ENCODE measurements at places on chromosomes 12 and 14. TPM values are rescaled to one million over a fixed set of nuclear protein-coding genes. Genes with fewer than 3 reads are reported as not detected.

GRCh38 chr14:104512061-104512460, 67.5 kb upstream of the C14orf180 start:
- DNase-seq: no peak

- no peak for DNase-seq
Observed at GRCh38 chr12:46663318-46663717, 162.5 kb downstream of the SLC38A4 start.

DNA sequence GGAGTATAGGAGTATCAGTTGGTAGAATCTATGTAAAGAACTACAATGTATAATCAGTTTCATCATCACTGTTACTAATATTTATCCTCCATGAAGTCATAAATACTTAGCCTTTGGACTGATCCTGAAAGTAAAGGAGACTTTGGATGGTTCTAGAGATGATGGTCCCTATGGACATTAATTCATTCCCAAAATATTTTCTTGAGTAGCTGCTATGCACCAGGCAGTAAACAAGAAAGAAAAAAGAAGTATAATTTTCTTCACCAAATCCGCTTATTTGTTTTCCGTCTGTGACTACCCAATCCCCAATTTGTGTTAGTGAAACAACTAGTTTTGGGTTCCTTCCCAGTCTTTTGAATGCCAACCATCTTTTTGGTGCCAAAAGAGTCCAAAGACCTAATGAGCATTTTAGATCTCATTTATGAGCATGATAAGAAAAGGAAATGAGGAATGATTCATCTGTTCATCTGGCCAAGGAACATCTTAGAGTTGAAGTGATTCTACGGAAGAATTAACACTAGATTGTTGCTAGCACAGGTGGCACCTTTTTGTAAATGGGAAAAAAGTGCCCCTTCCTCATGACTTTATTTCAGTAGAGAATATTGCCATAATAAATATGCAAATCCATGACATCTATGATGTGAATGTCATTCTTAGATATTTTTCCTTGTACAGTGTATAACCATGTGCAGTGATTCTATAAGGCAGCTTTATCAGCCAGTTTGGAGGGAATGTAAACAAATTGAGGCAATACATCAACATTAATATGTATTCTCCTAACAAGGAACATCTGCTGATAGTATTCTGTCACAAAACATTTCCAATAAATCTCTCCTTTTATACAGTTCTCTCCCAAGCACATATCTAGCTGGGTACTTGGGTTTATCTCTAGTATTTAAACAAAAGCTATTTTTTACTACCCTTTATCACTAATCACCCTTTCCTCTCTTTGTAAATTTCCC, 85.1 kb upstream of the CCDC91 start:
- no peak for DNase-seq

GRCh38 chr12:111275308-111275707, 93.6 kb downstream of the PHETA1 start:
- no peak for DNase-seq

DNA sequence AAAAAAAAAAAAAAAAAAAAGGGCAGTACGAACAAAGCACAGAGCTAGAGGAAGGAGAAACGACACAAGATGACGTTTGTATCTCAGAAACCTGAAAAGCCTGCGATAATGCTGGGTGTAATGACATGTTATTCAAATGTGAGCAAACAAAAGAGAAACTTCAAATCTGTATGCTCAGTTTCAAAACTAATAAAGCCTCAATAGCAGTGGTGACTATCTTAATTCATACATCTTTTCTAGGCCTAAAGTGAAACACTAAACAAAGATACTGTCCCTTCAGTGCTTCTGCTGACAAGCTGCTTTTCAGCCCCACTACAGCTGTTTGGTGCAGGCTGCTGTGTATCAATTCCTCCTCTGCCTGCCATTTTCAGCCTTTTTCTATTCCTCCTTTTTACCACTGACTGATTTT, 15.8 kb downstream of the ITPR2 start:
- no peak for DNase-seq

DNA sequence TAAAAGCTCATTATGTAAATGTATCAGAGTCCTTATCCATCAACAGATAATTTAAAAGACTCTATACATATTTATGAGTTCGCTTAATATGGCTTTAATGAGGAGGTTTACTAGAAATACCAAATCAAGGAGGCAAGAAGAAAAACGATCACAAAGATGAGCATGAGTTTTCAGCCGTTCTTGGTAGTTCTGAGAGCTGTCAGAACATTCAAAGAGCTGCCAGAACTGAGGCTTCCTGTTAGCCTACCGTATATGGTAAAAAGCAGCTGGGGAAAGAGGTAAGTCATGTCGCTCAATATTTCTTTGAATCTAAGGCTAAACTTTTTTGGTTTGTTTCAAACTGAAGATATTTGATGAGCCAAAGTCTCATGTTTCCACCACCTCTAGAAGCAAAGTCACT, 115.3 kb upstream of the PLXNC1 start:
- DNase-seq: no peak

GRCh38 chr14:92241966-92242595, 80.9 kb upstream of the SLC24A4 start:
- DNase-seq: no peak

DNA sequence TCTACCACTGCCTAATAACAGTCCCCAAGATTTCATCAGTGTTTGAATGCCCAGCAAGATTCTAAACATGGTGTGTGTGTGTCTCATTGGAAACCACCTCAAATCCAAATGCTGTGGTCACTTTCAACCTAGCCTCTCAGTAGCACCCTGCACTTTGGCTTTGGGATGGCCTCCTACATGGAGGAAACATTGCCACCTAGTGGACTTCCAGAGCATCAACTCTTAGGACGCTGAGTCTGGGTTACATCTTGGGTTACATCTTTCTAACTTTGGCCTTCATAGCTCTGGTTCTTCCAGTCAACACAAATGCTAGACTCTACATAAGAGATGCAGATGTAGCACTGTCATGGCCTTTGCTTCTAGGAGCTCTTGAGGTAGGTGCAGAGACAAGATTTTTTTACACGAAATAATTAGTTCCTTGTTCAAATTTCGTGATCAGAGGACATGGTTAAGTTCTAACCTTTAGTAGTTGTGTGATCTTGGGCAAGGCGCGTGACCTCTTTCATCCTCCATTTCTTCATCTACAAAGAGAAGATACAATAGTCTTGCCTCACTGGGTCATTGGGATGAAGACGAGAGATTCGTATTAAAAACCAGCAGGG, 113.5 kb upstream of the VASH1 start:
- DNase-seq: no peak

- no peak for DNase-seq
Observed at GRCh38 chr12:56129942-56130495, 2.0 kb downstream of the ESYT1 start.

GRCh38 chr12:84636801-84637290, 275.8 kb downstream of the SLC6A15 start:
- DNase-seq: no peak

The MYL2 gene
- not detected for total RNA-seq

The CAPZA3 gene
- total RNA-seq: not detected
